Metanephros (tissue), 2 donors: ENCODE measurements at places on chromosomes 6 and 20. TPM values are rescaled to one million over a fixed set of nuclear protein-coding genes. Genes with fewer than 3 reads are reported as not detected.

ID4 gene
- 126 TPM for total RNA-seq

PRRT1 gene
- total RNA-seq, result 1.9 TPM

TGM3 gene
- 0.70 TPM for total RNA-seq

MYCT1 gene
- 15.0 TPM for total RNA-seq

C20orf96 gene
- 17.0 TPM for total RNA-seq

ZNF133 gene
- total RNA-seq, result 27.5 TPM

SAPCD1 gene
- total RNA-seq, result 4.3 TPM

EFCAB8 gene
- total RNA-seq, result not detected

CAGE1 gene
- not detected for total RNA-seq

KCNK16 gene
- not detected for total RNA-seq

CD40 gene
- 3.0 TPM for total RNA-seq

CALHM4 gene
- not detected for total RNA-seq

PNPLA1 gene
- total RNA-seq, result 1.1 TPM

GPX5 gene
- total RNA-seq, result not detected

FERMT1 gene
- 5.4 TPM for total RNA-seq

TRDN gene
- total RNA-seq, result 33.7 TPM

GCLC gene
- 29.3 TPM for total RNA-seq

SLC52A3 gene
- 4.3 TPM for total RNA-seq

GNMT gene
- 0.76 TPM for total RNA-seq

BPIFB1 gene
- not detected for total RNA-seq

MAK gene
- total RNA-seq, result 0.53 TPM

CDH26 gene
- 6.4 TPM for total RNA-seq

SMAP1 gene
- 19.9 TPM for total RNA-seq

COL9A3 gene
- 28.3 TPM for total RNA-seq

TFAP2D gene
- not detected for total RNA-seq

OTOR gene
- not detected for total RNA-seq

OR2H1 gene
- not detected for total RNA-seq

NKX2-2 gene
- not detected for total RNA-seq

SLC22A2 gene
- total RNA-seq, result 8.6 TPM
